ENCODE measurements at places on chromosomes 11 and 22. TPM values are rescaled to one million over a fixed set of nuclear protein-coding genes. Genes with fewer than 3 reads are reported as not detected.

DNA sequence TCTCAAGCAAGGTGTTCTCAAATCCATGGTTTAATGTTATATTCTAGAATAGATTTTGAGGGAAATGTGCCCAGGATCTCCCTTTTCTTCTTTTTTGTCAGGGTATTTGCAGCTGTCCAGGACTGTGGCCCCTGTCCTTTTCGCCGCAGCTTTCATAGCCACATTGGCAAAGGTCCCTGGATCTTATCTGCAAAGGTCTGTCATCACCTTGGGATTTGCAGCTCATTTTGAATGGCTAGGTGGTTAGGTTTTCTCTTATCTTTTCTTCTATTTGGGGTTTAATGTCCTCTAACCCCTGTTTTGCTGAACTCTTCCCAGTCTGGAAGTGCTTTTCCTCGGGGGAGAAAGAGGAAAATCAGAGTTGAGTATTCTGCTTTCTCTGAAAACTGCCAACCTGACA is 11.7 kb upstream of the C1QTNF4 start:
- no peaks in the 10 kb centered on the region for H3K36me3 ChIP-seq
- no peak overlapping the region for H3K4me3 ChIP-seq
- no peak for DNase-seq

- no peaks in the 10 kb centered on the region for H3K4me1 ChIP-seq
- H3K27me3 ChIP-seq = no peaks in the 10 kb centered on the region
- DNase-seq = no peak
- H3K27ac ChIP-seq = no peak overlapping the region
- no peak overlapping the region for H3K4me3 ChIP-seq
- peaks cover 8% of the 10 kb centered on the region for H3K36me3 ChIP-seq
These were observed 30.2 kb downstream of the USP35 start for GRCh38 chr11:78218707-78219492.

DNA sequence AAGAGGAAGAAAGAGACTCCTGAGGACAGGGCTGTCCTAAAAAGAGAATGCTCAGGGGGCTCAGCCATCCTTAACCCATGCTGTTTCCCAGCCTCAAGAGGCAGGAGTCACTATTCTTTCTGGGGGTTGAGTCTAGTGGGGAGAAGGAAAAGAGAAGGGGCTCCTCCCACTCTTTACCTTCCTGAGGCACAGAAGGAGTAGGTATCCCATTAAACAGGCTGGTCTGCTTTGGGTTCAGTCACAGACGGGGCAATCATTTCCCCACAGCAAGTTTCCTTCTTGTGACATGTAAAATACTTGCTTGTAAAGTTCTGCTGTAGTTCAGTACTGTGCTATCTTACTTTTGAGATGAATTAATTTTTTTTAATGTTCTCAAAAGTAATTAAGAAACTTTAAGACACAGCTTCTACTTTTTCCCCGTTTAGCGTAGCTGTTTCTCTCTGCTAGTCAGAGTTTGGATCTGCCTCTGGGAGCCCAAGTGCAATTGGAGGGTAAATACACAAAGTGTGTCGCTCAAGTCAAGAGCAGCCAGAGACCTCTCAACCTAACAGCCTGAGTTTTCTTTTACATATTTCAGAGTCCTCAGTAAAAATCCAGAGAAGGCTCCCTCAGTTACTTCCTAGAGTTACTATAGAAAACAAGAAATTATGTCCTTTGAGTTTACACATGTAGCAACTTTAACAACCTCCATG is 15.0 kb downstream of the OR8A1 start:
- no peak overlapping the region for H3K4me3 ChIP-seq
- no peaks in the 10 kb centered on the region for H3K36me3 ChIP-seq
- H3K27me3 ChIP-seq = no peaks in the 10 kb centered on the region
- no peak overlapping the region for H3K27ac ChIP-seq
- DNase-seq = no peak
- H3K4me1 ChIP-seq = no peaks in the 10 kb centered on the region

- H3K36me3 ChIP-seq = no peaks in the 10 kb centered on the region
- no peak overlapping the region for H3K4me3 ChIP-seq
- no peaks in the 10 kb centered on the region for H3K4me1 ChIP-seq
- H3K27me3 ChIP-seq = no peaks in the 10 kb centered on the region
- no peak overlapping the region for H3K27ac ChIP-seq
- DNase-seq = no peak
These were observed 792.0 kb downstream of the ETS1 start for GRCh38 chr11:127795326-127795725.

Gene LRRN4CL
- total RNA-seq = 4.6 TPM

- peaks cover 31% of the 10 kb centered on the region for H3K27me3 ChIP-seq
- H3K36me3 ChIP-seq = no peaks in the 10 kb centered on the region
- H3K4me3 ChIP-seq = no peak overlapping the region
- H3K4me1 ChIP-seq = peaks cover 22% of the 10 kb centered on the region
These were observed 1.4 kb downstream of the KCNC1 start for GRCh38 chr11:17735818-17736578.

GRCh38 chr22:17818180-17818579 is 43.9 kb upstream of the BID start:
- no peaks in the 10 kb centered on the region for H3K4me1 ChIP-seq
- H3K27ac ChIP-seq = no peak overlapping the region
- no peak for DNase-seq
- no peak overlapping the region for H3K4me3 ChIP-seq

DNA sequence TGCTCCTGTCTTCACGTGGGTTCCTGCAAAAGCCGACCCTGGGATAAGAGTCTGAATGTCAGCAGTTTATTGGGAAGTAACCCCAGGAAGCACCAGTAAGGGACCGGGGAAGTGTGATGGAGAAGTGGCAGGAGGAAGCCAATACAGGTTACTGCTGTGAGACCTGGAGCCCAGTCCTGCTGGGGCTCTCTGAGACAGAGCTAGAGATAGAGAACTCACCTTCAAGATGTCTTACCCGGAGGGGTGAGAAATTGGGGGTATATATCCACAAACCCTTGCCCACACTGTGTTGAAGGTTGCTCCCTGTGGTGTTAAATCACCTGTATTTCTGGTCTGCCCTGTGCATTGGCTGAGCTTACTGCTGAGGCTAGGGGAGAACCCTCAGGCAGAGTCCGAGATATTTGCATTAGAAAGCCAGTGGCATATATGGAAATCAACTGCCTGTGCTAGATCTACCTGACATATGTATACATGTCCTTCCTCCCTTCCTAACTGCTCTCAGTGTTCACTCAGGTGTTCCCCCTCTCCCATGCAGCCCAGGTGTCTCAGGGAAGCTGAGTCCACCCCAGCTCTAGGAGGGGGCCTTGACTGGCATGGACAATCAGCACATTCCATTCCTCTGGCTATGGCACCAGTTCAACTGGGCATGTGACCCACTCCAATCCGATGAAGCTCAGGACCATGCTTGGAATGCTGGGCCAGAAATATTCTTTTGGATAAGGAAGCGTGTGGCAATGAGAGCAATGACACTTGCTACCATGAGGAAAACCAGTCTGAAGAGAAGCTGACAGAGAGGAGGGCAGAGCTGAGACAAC is 6.8 kb upstream of the MICAL2 start:
- no peak overlapping the region for H3K27ac ChIP-seq
- H3K4me3 ChIP-seq = no peak overlapping the region
- peaks cover 17% of the 10 kb centered on the region for H3K4me1 ChIP-seq
- DNase-seq = peak; percentile 35

DNA sequence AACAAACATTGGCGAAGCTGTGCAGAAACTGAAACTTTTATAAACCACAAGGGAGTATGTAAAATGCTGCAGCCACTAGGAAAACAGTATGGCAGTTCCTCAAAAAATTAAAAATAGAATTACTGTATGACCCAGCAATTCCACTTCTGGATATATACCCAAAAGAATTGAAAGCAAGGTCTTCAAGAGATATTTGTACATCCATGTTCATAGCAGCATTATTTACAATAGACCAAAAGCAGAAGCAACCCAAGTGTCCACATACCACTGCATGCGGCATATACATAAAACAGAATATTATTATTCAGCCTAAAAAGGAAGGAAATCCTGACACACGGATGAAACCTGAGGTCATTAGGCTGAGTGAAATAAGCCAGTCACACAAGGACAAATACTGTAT is 85.8 kb downstream of the RELT start:
- H3K4me3 ChIP-seq = no peak overlapping the region
- no peak overlapping the region for H3K27ac ChIP-seq
- H3K4me1 ChIP-seq = no peaks in the 10 kb centered on the region
- H3K27me3 ChIP-seq = no peaks in the 10 kb centered on the region
- DNase-seq = no peak

- no peaks in the 10 kb centered on the region for H3K36me3 ChIP-seq
- no peak overlapping the region for H3K4me3 ChIP-seq
- no peak overlapping the region for H3K27ac ChIP-seq
These were observed 8.7 kb upstream of the CABP7 start for GRCh38 chr22:29710922-29711593.

Gene TST
- 91.1 TPM for total RNA-seq

Data from body of pancreas (tissue), 4 donors.